A549 treated with CORT108297 at 1 μM for 4 hours (cell line): ENCODE measurements at places on chromosomes 6 and 20. TPM values are rescaled to one million over a fixed set of nuclear protein-coding genes. Genes with fewer than 3 reads are reported as not detected.

Gene GNMT
- total RNA-seq, result 0.10 to 0.14 TPM (median 0.12 TPM) in 4 of 5 replicates, not detected in the other

Gene SLC4A11
- 6.1 to 7.5 TPM (median 6.7 TPM) in 5 replicates for total RNA-seq

Gene SUN5
- total RNA-seq, result not detected in 5 replicates

Gene COX4I2
- not detected in 5 replicates for total RNA-seq

Gene TFAP2C
- 13.7 to 16.7 TPM (median 13.8 TPM) in 5 replicates for total RNA-seq

Gene C6orf141
- 18.6 to 21.3 TPM (median 19.1 TPM) in 5 replicates for total RNA-seq

Gene COL9A1
- total RNA-seq, result 0.03 to 0.05 TPM in 2 of 5 replicates, not detected in the others

Gene ZSCAN23
- not detected in 5 replicates for total RNA-seq

Gene BANF2
- total RNA-seq, result not detected in 5 replicates

Gene LPA
- 0.01 to 0.06 TPM (median 0.02 TPM) in 3 of 5 replicates, not detected in the others for total RNA-seq

Gene FITM2
- total RNA-seq, result 7.2 to 8.9 TPM (median 7.9 TPM) in 5 replicates

Gene SPATA25
- 0.25 to 0.92 TPM (median 0.39 TPM) in 5 replicates for total RNA-seq

Gene CRISP2
- total RNA-seq, result not detected in 5 replicates

Gene ID4
- 1.1 to 1.6 TPM (median 1.3 TPM) in 5 replicates for total RNA-seq

Gene PREX1
- 9.8 to 13.8 TPM (median 11.5 TPM) in 5 replicates for total RNA-seq

Gene IRF4
- total RNA-seq, result 0.13 to 0.45 TPM (median 0.14 TPM) in 5 replicates

Gene TTK
- 17.1 to 23.0 TPM (median 19.1 TPM) in 5 replicates for total RNA-seq

Gene SCGN
- total RNA-seq, result 0.14 to 0.34 TPM (median 0.21 TPM) in 5 replicates

Gene SAMD5
- total RNA-seq, result 0.60 to 0.84 TPM (median 0.79 TPM) in 5 replicates

Gene ECT2L
- total RNA-seq, result not detected in 5 replicates
